ENCODE measurements at places on chromosomes 3 and 15.

DNA sequence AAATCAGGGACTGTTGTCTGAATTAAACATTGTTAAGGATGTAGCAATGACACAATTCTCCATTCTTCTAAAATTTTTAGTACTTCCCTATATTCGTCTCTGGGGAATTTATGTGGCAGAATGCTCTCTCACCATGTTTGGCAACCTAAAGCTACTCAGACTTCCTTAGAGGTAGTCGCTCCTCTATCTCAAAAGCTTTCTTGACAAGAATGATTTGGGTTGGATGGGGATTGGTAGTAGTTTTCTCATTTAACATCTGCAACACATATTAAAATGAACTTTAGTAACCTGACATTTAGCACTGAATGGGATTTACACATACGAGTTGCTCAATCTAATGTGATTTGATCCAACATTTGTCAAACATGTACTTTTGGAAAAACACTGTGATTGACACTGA is 233.3 kb downstream of the RBMS3 start:
- no peak for DNase-seq

DNA sequence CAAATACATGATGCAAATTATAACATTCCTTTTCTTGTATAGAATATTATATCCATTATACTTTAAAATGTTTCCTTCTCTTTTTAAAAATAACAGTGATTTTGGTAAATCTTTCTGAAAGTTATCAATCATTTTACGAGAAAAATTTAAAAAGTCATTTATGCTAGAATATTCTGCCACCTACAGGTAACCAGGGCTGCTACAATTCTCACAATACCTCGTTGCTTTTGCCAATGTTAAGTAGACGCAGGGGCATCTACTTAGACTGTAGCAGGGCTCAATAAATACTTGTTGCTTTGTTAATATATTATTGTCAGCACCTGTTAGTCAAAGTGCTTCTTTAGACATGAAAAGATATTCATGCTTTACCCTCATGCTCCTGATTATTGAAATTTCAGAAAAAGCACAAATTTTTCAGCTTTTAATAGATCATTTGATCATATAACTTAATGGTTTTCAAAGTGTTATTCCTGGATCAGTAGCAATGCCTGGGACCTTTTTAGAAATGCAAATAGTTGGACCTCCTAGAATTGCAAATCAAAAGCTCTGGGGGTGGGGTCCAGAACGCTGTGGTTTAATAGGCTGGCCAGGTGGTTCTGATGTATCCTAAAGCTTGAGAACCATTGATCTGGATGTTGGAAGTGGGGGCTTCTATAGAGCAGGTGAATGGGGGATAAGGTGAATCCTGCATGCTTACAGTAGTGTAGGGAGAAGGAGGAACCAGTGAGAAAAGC is 223.6 kb upstream of the PDZRN3 start:
- no peak for DNase-seq

DNA sequence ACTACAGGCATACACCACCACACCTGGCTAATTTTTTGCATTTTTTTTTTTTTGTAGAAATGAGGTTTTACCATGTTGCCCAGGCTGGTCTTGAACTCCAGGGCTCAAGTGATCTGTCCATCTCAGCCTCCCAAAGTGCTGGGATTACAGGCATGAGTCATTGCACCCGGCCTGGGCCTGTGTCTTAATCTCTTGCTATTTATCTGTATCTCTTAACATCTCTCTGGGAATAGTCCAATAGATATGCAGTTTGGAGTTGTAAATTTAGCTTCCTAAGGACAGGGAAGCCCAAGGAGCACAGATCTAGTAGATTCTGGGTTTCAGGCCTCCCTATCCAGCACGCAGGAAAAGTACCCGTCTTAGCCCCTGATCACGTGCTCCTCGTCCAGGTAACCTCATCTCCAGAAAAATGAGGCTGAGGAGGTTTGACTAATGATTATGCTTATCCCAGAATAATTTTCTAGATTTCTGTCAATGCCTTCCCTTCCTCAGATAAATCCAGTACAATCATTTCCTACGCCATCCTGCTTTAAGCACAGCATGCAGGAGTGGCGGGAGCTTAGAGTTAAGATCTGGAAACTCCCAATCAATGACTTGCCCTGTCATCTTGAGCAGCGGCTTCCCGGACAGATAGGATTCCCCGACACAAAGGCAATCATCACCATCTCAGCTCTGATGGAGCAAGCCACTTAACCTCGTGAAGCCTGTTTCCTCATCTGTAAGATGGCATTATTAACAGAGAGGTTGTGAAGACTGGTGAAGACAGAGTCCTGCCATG is 12.3 kb upstream of the CTDSPL start:
- no peak for DNase-seq

GRCh38 chr3:183300996-183301562 is 48.0 kb downstream of the B3GNT5 start:
- no peak for DNase-seq
